T1000 (cell line): ENCODE measurements at places on chromosomes 5 and 9.

- DNase-seq: no peak
These were observed 162.5 kb downstream of the PAX5 start for GRCh38 chr9:36871606-36872005.

DNA sequence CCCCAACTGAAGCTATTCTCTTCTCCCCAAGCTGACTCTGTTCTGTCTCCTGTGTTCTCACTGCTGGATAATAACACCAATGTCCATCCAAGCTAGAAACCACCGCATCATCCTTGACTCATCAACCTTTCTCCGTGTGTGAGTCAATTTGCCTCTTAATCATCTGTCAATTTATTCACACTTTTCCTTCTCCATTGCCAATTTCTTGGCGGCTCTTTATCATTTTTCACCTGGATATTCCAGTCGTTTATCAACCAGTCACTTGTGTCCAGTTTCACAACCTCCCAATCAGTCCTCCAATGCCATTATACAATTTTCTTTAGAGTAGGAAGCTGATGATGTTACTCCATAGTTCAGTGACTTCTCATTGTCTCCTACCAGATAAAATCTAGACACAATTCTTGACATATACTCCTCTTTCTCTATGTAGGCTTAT is 45.4 kb upstream of the LIFR start:
- no peak for DNase-seq

DNA sequence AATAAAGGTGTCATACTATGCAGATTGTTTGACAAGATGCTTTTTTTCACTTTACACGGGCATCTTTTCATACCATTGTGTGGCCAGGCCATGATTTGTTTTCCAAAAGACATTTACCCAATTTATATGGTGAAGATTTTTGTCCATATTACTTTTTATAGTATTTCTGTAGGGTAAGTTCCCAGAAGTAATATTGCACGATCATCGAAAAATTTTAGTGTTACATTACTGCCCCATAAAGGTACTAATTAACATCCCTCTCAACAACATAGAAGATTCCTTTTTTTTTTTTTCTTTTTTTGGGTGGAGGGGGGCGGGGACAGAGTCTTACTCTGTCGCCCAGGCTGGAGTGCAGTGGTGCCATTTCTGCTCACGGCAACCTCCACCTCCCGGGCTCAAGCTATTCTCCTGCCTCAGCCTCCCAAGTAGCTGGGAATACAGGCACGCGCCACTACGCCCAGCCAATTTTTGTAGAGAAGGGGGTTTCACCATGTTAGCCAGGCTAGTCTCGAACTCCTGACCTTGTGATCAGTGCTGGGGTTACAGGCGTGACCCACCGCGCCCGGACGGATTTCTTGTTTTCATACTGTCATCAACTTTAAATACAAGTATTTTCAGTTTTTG is 1.2 kb upstream of the ROPN1L start:
- no peak for DNase-seq

DNA sequence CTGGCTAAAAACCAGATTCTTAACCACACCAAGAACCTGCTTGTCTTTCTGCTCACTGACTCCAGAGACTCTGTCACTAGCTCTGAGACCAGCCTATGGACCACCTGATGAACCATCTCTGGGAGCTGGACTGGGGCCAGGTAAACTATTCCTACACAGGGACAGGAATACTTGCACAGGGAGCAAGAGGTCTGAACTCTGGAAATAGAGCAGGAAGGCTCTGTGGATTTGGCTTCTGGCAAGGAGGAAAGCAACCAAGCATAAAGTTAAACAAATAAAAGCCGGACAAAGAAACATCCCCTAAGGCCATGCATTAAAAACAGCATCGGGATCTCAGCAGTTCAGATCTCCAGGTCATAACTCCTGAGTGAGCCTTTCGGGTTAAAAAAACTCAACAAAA is 5.6 kb upstream of the SPARC start:
- no peak for DNase-seq

DNA sequence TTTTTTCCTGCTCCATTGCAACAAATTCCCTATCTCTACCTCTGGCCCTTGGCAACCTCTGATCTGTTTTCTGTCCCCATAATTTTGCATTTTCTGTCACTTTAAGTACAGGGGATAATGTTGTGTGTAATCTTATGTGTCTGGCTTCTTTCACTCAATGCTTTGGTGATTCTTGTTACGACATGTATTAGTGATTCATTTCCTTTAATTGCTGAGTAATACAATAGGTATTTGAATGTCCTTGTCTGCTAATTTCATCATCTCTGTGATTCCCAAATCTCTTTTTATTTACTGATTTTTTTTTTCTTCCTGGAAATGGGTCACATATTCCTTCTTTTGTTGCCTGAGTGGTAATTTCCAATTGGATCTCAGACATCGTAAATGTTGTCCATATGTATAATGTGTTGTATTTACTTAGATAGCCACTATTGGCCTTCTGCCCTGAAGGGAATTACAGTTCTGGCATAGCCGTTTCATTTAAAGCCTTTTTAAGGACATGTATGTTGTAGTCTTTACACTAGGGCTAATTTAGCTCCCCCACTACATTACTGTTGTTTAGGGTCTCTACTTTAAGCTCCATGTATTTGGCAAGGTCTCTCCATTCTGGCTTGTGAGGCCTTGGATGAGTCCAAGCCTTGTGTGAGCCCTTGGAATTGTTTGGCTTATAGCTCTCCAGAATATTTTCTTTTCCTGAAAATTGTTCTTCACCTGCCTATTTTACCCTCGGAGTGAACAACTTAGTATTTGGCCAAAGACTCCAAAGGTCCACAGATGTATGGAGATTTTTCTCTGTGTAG is 683.8 kb downstream of the LRRC70 start:
- no peak for DNase-seq

DNA sequence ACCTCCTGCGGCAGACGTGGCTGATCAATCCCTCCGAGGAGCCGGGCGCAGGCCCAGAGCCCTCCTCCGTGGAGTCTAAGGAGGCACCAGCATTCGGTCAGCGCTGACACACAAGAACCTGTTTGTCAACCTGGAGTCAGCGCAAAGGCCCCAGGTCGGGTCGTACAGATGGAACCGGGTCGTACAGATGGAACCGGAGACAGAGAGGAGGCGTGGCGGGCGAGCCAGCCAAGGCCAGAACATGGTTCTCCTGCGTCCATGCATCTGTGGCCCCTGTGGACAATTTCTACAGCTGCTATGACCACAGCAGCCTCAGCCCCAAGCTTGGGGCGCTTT is 125.1 kb upstream of the SARDH start:
- DNase-seq: no peak

- DNase-seq: no peak
These were observed 104.7 kb downstream of the LHFPL2 start for GRCh38 chr5:78543916-78544315.

- peak; percentile 79 for DNase-seq
These were observed 51.9 kb downstream of the TGFBI start for GRCh38 chr5:136080483-136081216.

DNA sequence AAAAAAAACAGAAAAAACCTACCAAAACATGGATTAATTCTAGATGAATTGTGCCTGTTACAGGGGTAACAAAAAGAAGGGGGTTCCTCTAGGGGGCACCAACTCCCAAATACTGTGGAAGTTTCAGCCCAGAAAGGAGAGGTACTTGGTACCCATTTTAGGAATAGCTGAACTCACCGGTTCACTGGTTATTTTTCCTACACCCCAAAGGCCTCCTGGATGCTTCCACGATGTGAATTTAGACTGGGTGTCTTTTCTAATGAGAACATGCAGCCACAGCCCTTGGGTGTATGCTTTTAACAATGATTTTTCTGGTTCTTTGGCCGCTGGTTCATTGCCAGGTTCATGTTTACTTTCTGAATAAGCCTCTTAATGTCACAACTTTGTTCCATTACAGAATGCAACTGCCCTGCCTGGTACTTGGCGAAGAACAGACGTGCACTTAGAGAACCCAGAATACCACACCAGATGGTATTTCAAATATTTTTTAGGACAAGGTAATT is 46.7 kb downstream of the GARNL3 start:
- peak; percentile 12 for DNase-seq

- no peak for DNase-seq
These were observed 316.3 kb downstream of the GABRB2 start for GRCh38 chr5:161230221-161230620.

DNA sequence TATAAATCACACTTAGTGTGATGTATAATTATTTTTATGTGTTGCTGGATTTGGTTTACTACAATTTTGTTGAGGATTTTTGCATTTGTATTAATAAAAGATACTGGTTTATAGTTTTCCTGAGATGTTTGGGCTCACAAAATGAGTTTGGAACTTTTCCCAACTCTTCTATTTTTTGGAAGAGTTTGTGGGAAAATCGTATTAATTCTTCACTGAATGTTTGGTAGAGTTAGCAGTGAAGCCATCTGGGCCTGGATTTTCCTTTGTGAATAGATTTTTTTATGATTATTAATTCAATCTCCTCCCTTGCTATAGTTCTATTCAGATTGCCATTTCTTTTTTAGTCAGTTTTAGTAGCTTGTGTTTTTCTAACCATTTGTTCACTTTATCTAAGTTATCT is 201.7 kb upstream of the NFIL3 start:
- DNase-seq: no peak

DNA sequence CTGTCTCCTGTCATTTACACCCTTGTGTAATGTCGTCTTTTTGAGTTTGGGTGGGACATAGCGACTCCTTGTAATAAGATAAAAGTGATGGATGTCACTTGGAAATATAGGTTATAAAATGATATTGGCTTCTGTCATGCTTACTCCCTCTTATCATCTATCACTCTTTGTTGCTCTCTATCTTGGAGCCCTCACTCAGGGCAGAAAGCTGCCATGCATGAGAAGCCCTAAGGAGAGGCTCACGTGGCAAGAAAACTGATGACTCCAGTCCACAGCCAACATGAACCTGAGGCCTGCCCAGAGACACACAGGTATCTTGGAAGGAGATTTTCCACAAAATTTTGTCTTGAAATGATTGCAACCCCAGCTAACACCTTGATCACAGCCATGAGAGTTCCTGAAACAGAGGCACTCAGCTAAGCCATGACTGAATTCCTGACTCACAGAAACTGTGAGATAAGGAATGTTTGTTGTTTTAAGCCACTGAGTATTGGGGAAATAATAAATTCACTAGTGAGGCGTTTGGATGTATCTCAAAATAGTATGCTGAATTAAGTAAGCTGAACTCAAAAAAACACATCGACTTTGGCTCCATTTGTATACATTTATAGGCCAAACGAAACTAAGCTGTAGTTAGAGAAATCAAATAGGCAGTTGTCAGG is 216.7 kb downstream of the CDH18 start:
- no peak for DNase-seq

- no peak for DNase-seq
These were observed 44.1 kb upstream of the SLC28A3 start for GRCh38 chr9:84384617-84385016.

- no peak for DNase-seq
These were observed 408.1 kb upstream of the PIK3R1 start for GRCh38 chr5:67807439-67807888.

DNA sequence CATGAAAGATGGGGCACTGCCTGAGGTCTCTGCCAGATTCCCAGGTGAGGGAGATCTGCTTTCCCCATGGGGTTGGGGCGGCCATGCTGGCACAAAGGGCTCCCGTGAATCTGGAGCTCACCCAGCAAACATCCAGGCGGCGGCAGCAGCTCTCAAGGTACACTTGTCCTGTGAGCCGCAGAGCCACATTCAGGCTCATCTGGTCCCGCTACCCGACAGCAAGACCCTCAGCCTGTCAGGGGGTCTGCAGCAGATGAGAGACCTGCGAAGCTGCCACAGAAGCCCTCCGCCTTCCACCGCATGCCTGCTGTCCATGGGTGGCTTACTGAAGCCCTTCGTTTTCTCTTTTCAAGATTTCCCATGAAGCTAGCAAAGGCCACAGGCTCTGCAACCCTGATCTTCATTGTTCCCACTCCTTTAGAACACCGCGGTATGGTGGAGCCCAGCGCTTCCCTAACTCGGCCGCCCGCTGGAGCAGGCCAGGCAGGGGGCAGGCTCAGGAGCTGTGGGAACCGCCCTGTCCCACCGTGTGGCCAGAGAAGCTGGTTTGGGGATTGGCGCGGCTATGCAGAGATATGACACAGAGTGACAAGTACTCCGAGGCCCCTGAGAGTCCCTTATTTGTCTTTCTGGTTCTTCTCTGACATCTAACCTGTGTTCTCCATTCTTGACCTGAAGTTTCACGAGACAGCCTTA is 8.8 kb downstream of the LRRC14B start:
- DNase-seq: no peak

- no peak for DNase-seq
These were observed 1.7 kb downstream of the SH3PXD2B start for GRCh38 chr5:172452398-172453205.

DNA sequence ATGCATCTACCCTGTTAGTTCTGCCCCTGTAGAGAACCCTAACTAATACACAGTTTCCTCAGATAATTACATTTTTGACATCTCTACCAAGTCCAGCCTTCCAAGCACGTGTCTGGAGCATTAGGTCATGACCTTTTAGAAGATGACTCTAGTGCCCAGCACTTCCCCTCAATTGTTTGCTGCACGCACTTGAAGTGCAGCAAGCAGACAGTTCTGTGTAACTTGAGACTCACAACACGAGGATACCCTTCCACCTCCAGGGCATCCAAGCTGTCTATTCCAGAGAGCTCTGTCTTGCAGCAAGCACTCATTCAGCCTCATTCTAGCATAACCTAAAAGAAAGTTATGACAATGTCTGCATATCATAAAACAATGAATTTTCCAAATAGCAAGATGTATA is 1410.5 kb upstream of the CDH18 start:
- DNase-seq: no peak

GRCh38 chr5:172624083-172624995 is 16.7 kb upstream of the NEURL1B start:
- no peak for DNase-seq

- DNase-seq: peak; percentile 86
These were observed 5.3 kb downstream of the ANKS6 start for GRCh38 chr9:98790842-98791607.

DNA sequence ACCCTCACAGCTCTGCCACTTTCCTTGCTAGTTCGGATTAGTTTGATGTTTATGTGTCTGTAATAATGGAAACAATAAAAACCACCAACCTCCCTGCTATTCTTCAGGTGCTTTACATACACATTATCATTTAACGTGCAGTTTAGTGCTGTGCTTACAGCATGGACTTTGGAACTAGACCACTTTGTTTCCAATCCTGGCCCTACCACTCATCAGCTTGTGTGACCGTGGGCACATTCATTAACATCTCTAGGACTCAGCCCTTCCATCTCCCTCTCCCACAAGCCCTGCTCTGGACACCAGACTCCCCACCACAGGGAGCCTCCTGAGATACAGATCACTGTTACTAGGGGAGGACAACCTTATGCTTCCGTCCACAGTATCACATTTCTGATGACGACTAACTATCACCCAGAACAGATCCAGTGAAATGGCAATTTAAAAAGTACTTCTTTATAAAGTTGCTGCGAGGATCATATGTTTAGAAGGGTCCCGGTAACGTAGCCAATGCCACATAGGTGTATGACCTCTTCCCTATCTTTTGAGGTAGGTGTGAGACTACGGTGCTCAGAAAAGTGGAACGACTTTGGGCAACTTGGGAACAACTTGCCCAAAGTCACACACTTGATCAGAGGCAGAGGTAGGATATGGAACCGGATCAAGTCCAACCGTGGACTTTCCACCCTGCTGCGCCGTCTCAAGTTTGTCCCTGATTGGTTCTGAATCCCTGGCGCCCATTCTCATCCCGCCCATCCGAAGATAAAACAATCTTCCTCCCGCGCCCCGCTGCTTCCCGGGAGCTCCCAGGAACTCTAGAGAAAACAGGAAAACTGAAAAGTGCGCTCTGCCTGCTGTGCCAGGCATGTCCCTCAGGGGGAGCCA is 132.4 kb upstream of the NIPBL start:
- DNase-seq: peak; percentile 72
